ENCODE measurements at places on chromosomes 12 and 14.

GRCh38 chr12:45655186-45655585 lies 74.3 kb upstream of the ARID2 start:
- DNase-seq: peak; percentile 80

DNA sequence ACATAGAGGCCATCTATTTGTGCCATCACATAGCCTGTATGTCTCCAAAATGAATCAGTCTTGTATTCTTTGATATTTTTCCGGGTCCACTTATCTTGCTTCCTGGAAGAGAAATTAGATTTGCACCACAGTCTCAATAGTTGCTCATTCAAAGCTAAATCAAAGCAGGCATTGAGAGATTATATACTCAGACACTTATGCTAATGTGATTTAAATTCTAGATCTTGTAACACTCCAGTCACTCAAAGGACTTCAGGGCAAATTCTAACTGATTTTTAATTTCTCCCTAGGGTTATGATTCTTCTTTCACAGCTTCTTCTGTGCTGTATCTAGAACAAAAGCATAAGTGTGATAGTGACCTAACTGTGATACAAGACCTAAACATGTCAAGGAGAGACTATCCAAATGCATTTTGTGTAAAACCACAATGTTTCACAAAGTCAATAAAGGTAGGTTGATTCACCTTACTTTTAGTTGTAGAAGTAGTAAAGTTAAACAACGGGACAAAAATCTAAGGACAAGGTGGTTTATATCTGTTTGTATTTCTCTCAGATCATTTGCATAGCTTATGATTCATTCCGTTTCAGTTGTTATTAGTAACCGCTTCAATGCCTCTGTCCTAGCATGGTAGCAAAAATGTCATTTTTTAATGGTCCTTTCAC lies 26.8 kb downstream of the PLBD1 start:
- DNase-seq: no peak

GRCh38 chr14:64806202-64806861 lies 73.4 kb downstream of the SPTB start:
- DNase-seq: no peak

DNA sequence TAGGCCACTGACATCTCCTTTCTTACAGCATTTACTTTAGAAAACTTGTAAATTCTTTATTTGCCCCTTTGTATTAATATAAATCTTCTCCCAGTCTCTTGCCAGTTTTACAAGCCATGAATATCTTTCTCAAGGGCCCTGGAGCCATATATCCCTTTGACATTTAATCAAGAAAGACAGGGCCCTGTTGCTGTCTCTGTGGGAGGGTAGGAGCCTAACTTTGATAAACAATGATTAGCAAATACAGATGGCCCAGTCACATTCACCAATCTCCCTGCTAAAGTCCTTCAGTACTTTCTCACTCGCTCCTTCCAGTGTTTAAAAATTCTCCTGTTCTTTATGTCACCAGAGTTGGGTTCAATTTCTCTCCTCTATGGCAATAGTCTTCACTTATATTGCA lies 479.8 kb upstream of the USP15 start:
- DNase-seq: no peak

GRCh38 chr14:55838529-55839052 lies 258.6 kb downstream of the KTN1 start:
- no peak for DNase-seq

DNA sequence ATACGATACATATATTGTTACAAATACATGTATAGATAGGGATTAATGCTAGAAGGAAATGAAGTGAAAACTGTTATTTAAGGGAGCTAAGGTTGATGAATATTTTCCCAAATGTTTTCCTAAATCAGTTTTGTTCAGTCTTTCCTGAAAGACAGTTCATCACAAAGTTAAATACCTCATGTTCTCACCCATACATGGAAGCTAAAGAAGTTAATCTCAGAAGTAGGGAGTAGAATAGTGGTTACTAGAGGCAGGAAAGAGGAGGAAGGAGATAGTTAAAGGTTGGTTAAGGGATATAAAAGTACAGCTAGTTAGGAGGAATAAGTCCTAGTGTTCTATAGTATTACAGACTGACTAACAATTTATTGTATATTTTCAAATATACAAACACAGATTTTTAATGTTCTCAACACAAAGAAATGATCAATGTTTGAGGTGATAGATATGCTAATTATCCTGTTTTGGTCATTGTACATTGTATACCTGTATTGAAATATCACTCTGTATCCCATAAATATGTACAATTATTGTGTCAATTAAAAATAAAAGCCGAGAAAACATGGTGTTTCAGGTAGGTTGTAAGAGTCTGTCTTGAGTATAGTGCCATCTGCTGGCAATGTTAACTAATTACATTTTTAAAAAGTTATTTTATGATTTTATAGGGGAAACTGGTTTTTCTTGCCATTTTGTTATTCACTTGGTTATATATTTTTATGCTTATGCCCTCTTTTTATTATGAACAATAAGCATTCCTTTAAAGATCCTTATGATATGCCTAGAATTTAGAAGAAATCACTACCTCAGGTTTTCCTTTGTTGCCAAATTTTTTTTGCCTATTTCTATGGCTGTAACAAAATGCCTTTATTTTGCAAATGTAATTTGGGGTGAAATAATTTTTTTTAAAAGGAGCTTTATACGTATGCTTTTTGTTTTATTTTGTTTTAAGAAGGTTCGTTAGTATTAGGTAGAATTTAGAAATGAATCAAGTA lies 26.9 kb downstream of the ZDHHC17 start:
- DNase-seq: peak; percentile 11

DNA sequence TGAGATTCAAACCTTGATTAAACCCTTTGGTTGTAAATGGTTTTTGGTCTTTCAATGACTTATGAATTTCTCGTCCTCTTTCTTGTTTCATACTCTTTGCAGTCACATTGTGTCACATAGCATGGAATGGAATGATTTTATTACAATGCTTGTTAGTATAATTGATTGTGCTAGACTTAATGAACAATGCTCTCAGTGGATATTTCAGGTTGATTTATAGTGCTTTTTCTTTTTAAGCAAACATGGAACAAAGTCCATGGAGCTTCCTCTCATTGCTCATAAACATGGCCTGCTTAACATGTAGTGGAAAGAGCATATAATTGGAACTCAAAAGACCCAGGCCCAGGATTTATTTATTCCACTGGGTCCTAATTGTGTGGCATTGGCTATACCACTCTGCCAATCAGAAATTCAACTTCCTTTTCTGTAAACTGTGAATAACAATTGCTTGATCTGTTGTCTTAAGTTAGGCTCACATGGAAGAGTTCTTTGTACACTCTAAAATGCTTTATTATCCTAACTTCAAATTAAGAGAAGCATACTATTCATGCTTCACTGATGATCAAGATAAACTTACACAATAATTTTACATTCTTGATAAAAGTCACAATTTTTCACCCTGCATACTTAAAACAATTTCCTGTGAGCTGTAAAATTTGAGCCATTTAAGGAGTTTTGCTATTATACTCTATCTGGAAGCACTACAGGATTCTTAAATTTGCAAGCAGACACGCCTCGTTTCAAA lies 370.5 kb upstream of the PDE3A start:
- DNase-seq: no peak

GRCh38 chr12:31736472-31736871 lies 7.7 kb upstream of the AMN1 start:
- peak; percentile 57 for DNase-seq

- no peak for DNase-seq
These were observed 40.8 kb upstream of the SPTLC2 start for GRCh38 chr14:77657280-77657679.

DNA sequence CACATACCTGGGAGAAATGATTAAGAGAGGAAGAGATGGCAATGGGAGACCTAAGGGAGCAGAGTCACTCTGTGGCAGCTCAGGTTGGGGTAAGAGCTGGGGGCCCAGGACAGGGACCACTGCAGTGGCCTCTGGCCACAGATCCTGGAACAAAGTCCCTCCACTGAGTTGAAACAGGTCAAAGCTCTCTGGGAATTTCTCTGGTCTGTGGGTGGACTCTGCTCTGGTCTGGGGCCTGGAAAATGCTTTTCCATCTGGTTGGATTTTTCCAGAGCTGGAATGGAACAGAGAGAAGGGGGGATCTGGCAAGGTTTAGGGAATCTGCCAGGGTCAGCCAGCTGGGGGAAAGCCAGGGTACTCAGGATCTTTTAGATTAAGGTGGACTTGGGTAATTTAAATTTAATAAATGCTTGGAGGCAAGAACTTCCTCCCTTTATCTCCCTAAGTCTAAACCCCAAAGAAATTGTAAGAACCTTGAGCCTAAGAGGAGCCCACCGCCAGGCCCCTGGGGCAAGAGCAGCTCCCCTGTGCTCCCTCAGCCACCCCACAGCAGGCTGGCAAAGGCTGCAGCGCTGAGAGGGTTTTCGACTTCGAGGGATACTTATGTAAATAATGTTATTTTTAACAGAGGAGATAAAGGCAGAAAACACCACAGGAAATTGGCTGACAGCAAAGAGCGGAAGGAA lies 3.7 kb downstream of the HOXC10 start:
- no peak for DNase-seq

GRCh38 chr12:122991623-122992275 lies 11.3 kb downstream of the ARL6IP4 start:
- no peak for DNase-seq

DNA sequence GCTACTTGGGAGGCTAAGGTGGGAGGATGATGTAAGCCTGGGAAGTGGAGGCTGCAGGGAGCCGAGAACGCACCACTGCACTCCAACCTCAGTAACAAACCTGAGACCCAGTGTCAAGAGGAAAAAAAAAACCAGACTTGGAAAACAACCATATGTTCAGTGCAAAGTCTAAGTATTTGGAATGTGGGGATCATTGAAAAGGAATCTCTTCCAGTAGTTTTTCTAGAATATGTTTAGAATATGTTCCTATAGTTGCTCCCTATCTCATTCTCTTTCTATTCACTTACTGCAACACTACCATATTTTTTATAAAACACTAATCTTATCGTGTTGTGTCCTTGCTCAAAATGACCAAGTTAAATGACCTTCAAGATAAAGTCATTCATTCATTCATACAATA lies 423.5 kb upstream of the SOX5 start:
- no peak for DNase-seq

DNA sequence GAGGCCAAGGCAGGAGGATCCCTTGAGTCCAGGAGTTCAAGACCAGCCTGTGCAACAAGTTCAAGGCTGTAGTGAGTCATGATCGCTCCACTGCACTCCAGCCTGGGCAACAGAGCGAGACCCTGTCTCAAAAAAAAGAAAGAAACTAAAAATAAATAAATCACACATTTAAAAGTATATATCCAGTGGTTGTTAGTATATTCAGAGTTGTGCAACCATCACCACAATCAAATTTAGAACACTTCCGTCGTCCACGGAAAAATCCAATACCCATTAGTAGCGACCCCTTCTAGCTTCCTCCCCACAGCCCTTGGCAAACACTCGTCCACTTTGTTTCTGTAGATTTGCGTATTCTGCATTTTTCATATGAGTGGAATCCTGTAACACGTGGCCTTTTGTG lies 44.7 kb upstream of the EML1 start:
- DNase-seq: no peak

- no peak for DNase-seq
These were observed 36.2 kb upstream of the GNG2 start for GRCh38 chr14:51824191-51824590.

DNA sequence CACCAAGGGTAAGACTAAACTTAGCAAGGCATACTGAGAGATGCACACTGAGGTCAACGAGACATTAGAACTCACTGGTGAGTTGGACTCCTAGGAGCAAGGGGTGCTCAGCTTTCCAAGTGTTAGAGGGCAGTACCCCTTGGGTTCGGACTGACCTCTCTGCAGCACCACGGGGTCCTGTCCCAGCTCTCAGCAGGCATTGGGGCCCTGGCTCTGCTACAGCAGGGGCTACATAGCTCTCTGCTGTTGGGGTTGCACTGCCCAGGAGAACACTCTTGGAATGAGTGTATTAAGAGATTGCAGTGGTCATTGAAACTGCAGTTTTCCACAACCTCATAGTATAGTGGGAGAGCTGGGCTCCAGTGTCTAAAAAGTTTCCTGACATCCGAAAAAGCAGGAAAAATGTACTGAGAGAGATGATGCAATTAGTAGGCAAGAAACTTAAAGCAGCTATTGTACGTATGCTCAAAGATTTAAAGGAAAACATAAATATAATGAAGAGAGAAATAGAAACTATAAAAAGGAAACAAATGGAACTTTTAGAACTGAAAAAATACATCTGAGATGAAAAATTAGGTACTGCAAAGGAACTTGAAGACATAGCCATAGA lies 132.5 kb upstream of the MAX start:
- no peak for DNase-seq

DNA sequence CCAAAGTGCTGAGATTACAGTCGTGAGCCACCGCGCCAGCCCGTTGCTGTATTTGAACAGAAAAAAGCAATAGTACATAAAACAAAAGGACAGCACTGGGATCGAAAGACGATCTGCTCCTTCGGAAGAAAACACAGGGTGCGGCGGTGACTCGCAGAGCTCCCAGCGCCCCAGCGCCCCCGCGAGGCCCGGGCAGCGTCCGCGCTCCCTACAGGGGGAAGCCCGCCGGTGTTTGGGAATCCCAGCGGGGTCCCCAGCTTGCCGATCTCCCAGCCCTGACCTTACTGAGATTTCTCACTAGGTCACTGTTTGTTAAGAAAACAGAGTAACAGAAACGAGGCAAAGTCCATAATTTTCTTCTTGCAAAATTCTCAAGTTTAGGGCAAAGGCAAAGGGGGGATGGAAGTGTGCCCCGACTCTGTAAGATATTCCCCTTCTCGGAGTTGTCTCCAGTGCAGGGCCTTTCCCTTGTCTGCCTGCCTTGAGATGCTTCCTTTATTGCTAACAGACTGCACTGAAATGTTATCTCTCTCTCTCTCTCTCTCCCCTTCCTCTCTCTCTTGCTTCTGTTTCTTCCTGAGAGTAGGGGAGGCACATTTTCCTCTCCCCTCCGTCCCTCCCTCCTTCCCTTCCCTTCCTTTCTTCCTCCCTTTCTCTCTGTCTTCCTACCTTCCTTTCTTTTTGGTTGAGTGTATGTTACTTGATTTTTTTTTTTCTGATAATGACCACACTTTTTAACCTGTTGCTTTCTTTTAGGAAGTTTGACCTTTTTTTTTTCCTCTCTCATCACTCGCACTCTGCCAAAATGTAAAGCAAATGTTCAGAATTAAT lies 91.9 kb downstream of the TMEM30B start:
- DNase-seq: no peak

- DNase-seq: no peak
These were observed 60.7 kb downstream of the CCNK start for GRCh38 chr14:99541677-99542470.

Measured in activated CD4-positive, alpha-beta T cell treated with anti-CD3 and anti-CD28 coated beads, Interleukin-2, amount 10 ng/mL, durations not matched to agents 7 days and 5 days (primary cell).